Activated T-cell treated with anti-CD3 and anti-CD28 coated beads, Interleukin-2, amount 50 U/mL, for 72 hours (primary cell): ENCODE measurements at places on chromosomes 7 and 10. TPM values are rescaled to one million over a fixed set of nuclear protein-coding genes. Genes with fewer than 3 reads are reported as not detected.
A peak's percentile ranks its signal among the peaks of the same experiment; 100 is the strongest.

AKR1C3 gene
- 0.96 TPM for total RNA-seq

GNAT3 gene
- total RNA-seq = not detected

SAP25 gene
- total RNA-seq = 21.4 TPM

GRCh38 chr7:135300913-135301765 lies 67.5 kb downstream of the STRA8 start:
- no peaks in the 10 kb centered on the region for H3K4me1 ChIP-seq
- peaks cover 16% of the 10 kb centered on the region for H3K27me3 ChIP-seq
- no peak overlapping the region for H3K27ac ChIP-seq
- peaks cover 7% of the 10 kb centered on the region for H3K36me3 ChIP-seq
- no peak overlapping the region for H3K4me3 ChIP-seq

GRCh38 chr10:44386546-44387052 lies 1.7 kb upstream of the CXCL12 start:
- H3K27me3 ChIP-seq = peaks cover 35% of the 10 kb centered on the region
- H3K4me1 ChIP-seq = no peaks in the 10 kb centered on the region
- peak; percentile 62 for DNase-seq
- H3K27ac ChIP-seq = no peak overlapping the region
- peaks cover 1% of the 10 kb centered on the region for H3K36me3 ChIP-seq

DNA sequence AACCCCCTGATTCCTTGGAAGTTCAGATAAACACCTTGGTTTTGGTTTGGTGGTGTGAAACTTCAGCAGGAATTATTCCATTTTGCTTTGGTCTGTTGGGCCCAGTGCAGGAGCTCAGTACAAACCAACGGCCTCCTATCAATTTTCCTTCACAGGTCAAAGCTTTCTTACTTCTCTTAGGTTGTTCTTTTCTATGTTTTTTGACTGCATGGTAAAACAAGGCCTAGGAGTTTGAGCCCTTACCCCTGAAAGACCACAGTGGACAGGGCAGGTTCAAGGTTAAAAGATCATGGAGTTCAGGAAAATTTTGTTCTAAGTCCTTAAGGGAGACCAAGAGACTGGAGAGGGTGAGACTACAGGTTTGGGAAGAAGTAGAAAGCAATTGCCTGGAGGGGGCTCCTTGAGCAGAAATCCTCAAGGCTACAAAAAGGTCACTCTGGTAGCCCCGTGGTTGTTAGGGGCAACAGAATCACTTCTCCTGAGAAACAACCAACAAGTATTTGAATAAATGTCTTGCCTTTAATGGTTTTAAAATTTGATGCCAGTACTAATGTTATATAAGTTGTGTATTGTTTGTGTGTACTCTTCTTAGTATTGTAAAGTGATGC lies 40.9 kb upstream of the FHIP2A start:
- no peak overlapping the region for H3K27ac ChIP-seq
- H3K27me3 ChIP-seq = peaks cover 28% of the 10 kb centered on the region
- H3K36me3 ChIP-seq = no peaks in the 10 kb centered on the region
- no peaks in the 10 kb centered on the region for H3K4me1 ChIP-seq

- H3K36me3 ChIP-seq = no peaks in the 10 kb centered on the region
- H3K4me1 ChIP-seq = no peaks in the 10 kb centered on the region
- H3K4me3 ChIP-seq = no peak overlapping the region
- DNase-seq = no peak
These were observed 241.4 kb upstream of the PODXL start for GRCh38 chr7:131797841-131798240.

DNA sequence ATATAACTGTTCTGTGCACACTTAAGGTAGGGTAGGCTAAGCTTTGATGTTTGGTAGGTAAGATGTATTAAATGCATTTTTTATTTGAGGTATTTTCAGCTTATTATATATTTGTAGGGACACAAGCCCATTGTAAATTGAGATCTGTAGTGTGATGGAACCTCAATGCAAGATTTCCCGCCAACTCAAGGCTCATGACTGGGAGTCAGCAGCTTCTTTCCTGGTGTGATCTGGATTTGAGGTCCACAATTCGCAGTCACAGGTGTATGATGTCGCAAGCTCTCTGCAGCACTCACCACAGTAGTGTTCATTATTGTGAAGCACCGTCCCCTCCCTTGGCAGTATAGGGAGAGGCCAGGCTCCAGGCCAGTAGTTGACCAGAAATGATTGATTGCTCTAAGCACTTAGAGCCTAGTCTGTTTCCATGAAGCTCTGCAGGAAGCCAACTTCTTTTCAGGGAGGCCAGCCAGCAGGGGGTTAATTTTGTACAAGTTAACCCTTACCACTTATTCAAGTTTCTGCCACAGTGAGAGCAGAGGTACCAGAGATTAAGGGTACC lies 54.9 kb downstream of the SEM1 start:
- H3K36me3 ChIP-seq = no peaks in the 10 kb centered on the region
- DNase-seq = no peak
- H3K4me3 ChIP-seq = no peak overlapping the region
- no peak overlapping the region for H3K27ac ChIP-seq

- DNase-seq = no peak
- no peaks in the 10 kb centered on the region for H3K27me3 ChIP-seq
- H3K27ac ChIP-seq = no peak overlapping the region
- no peaks in the 10 kb centered on the region for H3K36me3 ChIP-seq
- no peak overlapping the region for H3K4me3 ChIP-seq
These were observed 2.8 kb upstream of the CLDN15 start for GRCh38 chr7:101240226-101241014.

TYW1B gene
- total RNA-seq = 4.7 TPM

GRCh38 chr7:8251195-8251594 lies 10.8 kb downstream of the ICA1 start:
- H3K27me3 ChIP-seq = no peaks in the 10 kb centered on the region
- no peak for DNase-seq
- no peaks in the 10 kb centered on the region for H3K4me1 ChIP-seq
- H3K36me3 ChIP-seq = no peaks in the 10 kb centered on the region
- no peak overlapping the region for H3K27ac ChIP-seq

GHRHR gene
- total RNA-seq = not detected

SUN3 gene
- total RNA-seq = 0.99 TPM

HABP2 gene
- not detected for total RNA-seq

- H3K4me1 ChIP-seq = no peaks in the 10 kb centered on the region
- H3K27ac ChIP-seq = no peak overlapping the region
- H3K4me3 ChIP-seq = no peak overlapping the region
- DNase-seq = no peak
- H3K27me3 ChIP-seq = no peaks in the 10 kb centered on the region
- H3K36me3 ChIP-seq = no peaks in the 10 kb centered on the region
These were observed 90.5 kb downstream of the VSTM2A start for GRCh38 chr7:54632696-54633095.

DNA sequence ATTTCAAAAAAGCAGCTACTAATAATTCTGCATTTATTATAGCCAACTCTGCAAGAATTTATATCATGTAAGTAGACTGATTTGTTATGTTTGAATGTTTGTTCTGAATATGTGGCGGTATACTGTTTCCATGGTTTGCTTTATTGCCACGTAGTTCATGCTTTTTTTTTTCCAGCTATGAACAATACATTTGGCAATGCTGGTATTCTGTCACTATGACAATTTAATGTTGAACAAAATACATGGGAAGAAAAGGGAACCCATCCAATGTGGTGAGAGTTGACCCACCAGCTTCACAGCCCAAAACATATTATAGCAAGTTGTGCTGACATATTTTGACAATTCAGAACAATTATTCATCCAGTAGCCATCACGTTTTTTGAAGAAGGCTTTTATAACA lies 145.6 kb downstream of the CCDC71L start:
- no peak for DNase-seq
- peaks cover 5% of the 10 kb centered on the region for H3K4me1 ChIP-seq
- H3K27ac ChIP-seq = no peak overlapping the region
- no peak overlapping the region for H3K4me3 ChIP-seq

GRCh38 chr7:114478384-114478783 lies 63.8 kb downstream of the FOXP2 start:
- no peak for DNase-seq
- no peaks in the 10 kb centered on the region for H3K36me3 ChIP-seq
- H3K4me1 ChIP-seq = no peaks in the 10 kb centered on the region
- H3K27me3 ChIP-seq = no peaks in the 10 kb centered on the region

- H3K4me1 ChIP-seq = peaks cover 5% of the 10 kb centered on the region
- no peak overlapping the region for H3K27ac ChIP-seq
- H3K4me3 ChIP-seq = no peak overlapping the region
- no peak for DNase-seq
- peaks cover 88% of the 10 kb centered on the region for H3K27me3 ChIP-seq
These were observed 10.6 kb upstream of the EMX2 start for GRCh38 chr10:117532003-117532385.

GRCh38 chr10:543862-544822 lies 145.3 kb downstream of the DIP2C start:
- no peaks in the 10 kb centered on the region for H3K36me3 ChIP-seq
- H3K27ac ChIP-seq = no peak overlapping the region
- no peak overlapping the region for H3K4me3 ChIP-seq
- peaks cover 10% of the 10 kb centered on the region for H3K4me1 ChIP-seq
- DNase-seq = no peak

DNA sequence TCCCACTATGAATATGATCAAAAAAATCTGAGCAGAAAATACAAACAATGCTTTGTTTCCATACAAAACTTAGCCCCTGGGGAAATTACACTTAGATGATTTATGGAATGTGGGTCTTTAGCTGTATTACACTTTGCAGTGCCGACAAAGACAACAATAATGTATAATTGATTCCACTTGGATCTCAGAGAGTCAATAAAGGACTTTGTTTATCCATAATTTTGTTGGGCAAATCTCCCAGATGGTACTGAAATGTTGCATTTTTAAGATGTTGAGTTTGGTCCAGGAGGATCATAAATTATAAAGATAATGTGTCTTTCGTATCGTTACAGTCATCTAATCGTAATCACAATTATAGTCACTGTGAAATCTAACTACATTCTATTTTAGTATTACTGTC lies 66.9 kb upstream of the DOCK1 start:
- no peaks in the 10 kb centered on the region for H3K27me3 ChIP-seq
- H3K36me3 ChIP-seq = no peaks in the 10 kb centered on the region
- no peak for DNase-seq

UPK3B gene
- total RNA-seq = 3.3 TPM
